ENCODE measurements at places on chromosomes 16 and 17.

DNA sequence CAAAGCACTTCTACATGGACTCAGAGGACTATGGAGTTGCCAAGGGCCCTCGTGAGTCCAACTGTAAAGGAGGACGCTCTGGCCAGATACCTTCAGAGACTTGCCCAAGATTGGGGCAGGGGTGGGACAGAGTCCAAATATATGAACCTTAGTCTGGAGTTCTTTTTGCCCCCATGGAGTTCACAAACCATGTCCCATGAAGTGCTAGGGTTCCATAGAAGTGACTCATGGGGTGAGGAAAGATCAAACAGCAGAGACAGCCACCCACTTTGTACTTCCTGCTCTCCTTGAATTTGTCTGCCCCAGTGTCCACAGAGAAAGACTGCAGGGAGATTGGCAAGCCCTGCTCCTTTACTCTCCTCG is 29.0 kb downstream of the SRL start:
- DNase-seq = no peak

- DNase-seq = peak; percentile 85
Measured at GRCh38 chr17:49585422-49586027, 9.9 kb downstream of the NXPH3 start.

DNA sequence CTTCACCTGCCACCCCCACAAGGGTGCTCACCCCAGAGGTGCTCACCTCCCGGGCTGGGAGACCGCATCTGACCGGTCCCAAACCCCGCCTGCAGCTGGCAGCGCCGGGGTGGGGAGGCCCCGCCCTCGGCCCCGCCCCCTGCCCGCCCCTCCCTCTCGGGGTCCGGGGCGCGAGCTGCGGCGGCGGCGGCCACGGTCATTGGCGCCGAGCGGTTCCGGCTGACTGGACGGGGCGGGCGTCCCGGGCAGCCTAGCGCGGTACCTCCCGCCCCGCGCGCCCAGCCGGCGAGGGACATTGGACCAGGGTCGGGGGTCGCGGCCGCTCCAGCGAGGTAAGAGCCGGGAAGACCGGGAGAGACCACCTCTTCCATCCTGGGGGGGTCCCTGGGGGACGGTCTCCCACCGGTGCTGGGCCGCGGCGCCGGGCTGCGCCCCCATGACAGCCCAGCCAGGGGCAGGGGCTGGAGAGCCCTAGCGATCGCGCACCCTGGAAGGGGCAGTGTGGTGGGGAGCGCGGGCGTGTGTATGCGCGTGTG is at the start of gene CACNG5:
Gene CACNG5 (plus strand): TSS at position 199 of the 536 bp plus-strand sequence. CDS start 42,216 bp downstream, outside the sequence.
- DNase-seq = peak; percentile 72

GRCh38 chr17:2027528-2028233 is 2.3 kb upstream of the DPH1 start:
- DNase-seq = no peak

DNA sequence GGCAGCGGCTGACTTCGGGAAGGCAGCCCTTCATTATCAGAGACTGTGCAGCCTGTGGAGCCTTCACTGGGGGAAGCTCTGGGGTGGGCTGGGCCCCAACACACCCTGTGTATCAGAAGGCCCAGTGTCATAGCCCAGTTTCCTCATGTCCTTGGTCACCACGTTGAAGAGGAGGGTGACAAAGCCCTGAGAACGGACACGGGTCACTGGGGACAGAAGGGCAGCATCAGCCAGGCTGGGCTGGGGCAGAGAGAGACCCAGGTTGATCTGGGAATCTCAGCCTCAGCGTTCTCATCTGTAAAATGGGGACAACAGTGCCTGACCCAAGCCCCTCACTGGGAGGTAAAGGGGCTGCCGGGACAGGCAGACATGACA is 19.3 kb downstream of the B9D1 start:
- DNase-seq = no peak

GRCh38 chr16:46719528-46719927 is 28.6 kb downstream of the MYLK3 start:
- DNase-seq = no peak

DNA sequence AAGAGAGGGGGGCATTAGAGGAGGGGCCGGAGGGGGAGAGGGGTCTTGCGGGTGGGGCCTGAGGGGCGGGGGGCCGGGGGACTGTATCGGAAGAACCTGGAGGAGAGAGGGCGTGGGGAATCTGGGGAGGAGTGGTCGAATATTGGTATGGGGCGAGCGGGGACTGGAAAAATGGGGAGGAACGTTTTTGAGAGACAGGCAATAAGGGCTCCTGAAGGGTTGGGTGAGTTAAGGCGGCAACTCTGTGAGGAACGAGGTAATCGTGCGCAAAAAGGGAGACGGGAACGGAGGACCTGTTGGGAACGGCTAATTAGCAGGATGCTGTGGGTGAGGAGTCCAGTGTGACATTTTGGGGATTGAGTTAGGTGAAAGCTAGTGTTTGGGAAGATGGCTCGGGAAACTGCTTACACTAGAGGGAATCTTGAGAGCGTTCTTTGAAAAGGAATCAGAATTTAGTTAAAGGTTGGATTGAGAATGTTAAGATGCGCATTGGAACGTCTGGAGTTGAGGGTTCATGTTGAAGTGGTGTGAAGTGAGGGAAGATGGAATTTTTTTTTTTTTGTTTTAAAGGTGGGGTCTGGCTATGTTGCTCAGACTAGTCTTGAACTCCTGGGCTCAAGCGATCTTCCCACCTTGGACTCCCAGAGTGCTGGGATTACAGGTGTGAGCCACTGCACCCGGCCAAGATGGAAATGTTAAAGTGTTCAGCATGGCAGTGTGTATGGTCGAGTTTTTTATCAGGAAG is 662 bp downstream of the WIPF2 start:
- peak; percentile 89 for DNase-seq

GRCh38 chr17:77304746-77305473 is 164.1 kb downstream of the SEC14L1 start:
- DNase-seq = no peak

GRCh38 chr17:52696362-52696761 is 537.8 kb upstream of the CA10 start:
- DNase-seq = no peak

DNA sequence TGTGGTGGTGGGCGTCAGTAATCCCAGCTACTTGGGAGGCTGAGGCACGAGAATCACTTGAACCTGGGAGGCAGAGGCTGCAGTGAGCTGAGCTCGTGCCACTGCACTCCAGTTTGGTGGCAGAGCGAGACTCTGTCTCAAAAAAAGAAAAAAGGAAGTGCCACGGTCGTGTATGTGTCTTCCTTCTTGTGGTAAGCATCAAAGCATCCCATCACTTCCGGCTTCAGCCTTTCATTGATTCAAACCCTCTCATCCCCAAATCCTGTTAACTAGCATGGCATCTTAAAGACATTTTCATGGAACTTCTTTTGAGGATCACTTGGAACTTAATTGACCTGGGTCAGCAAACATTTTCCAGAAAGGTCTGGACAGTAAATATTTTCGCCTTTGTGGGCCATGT is 126.2 kb downstream of the CPPED1 start:
- no peak for DNase-seq

- DNase-seq = peak; percentile 48
Measured at GRCh38 chr16:76676356-76676755, 399.2 kb downstream of the CNTNAP4 start.

GRCh38 chr17:9350080-9350479 is 225.5 kb downstream of the STX8 start:
- DNase-seq = no peak

- peak; percentile 76 for DNase-seq
Measured at GRCh38 chr17:73192206-73192893, 505 bp upstream of the COG1 start.
